ENCODE measurements at places on chromosomes 12 and 14.
A peak's percentile ranks its signal among the peaks of the same experiment; 100 is the strongest.

DNA sequence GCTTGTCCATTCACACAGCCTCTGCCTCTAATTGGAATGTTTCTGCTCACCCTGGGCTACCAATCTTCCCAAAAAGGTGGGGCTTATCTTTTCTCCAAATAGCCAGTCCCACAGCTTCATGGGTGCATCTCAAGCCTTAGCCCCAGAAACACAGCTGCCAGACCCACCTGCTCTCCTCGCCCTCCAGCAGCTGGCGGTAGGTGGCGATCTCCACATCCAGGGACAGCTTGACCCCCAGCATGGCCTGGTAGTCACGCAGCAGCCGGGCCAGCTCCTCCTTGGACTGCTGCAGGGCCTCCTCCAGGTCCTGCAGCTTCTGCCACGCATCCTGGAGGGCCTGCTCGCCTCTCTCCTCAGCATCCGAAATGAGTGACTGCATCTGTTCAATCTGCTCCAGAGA lies 11.1 kb downstream of the KRT77 start:
- DNase-seq, result no peak

DNA sequence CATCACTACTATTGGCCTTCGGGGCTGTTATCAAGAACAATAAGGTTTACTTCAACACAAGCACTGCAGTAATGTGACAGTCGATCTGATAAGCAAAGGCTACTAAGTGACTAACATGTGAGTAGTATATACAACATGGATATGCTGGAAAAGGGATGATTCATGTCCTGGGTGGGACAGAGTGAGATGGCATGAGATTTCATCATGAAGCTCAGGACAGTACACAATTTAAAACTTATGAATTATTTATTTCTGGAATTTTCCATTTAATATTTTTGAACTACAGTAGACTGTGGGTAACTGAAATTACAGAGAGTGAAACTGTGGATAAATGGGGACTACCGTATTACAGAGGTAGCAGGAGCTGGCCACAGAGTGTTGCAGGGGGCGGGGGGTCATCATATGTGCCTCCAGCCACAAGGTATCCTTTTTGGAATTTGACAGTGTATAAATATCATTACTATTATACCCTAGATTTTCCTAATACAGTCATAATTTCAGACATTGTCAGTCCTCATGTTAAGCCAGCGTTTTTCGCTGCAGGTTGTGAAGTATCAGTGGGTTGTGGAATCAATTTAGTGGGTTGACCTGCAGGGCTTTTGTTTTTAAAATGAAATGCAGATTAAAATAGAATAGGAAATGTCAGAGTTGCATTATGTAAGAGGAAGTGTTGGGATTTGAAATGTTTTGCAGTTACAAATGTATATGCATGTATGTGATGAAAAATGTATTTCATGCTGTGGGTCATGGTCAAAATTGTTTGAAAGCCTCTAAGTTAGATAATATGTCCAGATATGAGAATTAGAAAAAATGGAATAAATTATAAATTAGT lies 148.0 kb upstream of the NUDT4 start:
- DNase-seq, result no peak

GRCh38 chr14:88218119-88218915 lies 104.8 kb downstream of the KCNK10 start:
- no peak for DNase-seq

DNA sequence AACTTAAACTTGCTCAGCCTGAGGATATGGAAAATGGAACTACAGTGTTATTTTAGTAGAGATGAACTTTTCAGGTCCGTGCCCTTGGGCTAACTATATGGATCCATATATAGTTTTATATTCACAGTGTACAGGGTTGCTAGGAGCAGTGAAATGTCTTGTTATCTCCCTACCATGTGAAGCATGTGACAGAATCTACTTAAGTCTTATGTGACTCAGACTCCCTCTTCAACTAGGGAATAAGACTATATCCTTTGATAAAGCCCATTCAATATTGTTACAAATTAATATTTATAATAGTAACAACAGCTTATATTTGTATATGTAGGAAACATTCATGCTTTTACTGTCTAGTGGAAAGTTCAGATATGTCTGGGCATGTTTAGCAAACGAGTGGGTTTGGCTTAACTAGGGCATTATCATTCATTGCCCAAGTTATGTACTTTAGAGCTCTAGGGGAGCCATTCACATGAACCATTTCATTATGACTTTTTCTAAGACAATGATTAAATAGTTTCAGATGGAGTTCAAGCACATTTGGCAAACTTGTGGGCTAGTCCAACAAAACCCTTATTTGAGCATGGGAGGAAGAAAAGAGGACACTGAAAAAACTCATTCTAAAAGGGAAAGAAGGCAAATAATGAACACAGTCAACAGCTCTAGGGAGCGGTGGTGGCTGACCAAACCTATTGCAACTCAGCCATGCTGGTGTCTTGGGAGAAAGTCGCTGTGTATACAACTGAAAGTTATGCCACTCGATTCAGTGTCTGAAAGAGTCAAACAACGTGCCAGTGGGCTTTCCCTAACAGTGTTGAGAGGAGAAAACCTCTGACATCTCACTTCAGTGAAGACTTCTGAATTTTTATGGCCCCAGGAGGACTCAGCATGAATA lies 305.9 kb upstream of the G2E3 start:
- no peak for DNase-seq

GRCh38 chr12:104683831-104684503 lies 227.2 kb downstream of the CHST11 start:
- no peak for DNase-seq

DNA sequence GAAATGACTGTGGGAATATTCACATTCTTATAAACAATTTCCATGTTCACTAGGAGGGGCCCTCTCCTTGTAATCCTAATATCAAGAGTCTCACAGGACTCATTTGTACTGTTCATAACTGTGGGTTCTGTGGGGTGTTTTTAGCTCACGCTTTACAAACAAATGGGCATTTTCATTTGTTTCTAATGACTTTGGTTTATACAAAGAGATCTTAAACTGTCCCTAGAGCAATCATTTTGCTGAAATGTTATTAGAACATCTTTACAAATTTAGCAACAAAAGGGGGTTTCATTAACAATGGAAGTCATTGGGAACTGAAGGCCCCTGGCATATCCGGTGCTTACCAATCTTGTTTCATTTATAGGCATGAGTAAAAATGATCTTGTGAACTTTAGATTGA lies 370.5 kb downstream of the TRHDE start:
- DNase-seq, result no peak

DNA sequence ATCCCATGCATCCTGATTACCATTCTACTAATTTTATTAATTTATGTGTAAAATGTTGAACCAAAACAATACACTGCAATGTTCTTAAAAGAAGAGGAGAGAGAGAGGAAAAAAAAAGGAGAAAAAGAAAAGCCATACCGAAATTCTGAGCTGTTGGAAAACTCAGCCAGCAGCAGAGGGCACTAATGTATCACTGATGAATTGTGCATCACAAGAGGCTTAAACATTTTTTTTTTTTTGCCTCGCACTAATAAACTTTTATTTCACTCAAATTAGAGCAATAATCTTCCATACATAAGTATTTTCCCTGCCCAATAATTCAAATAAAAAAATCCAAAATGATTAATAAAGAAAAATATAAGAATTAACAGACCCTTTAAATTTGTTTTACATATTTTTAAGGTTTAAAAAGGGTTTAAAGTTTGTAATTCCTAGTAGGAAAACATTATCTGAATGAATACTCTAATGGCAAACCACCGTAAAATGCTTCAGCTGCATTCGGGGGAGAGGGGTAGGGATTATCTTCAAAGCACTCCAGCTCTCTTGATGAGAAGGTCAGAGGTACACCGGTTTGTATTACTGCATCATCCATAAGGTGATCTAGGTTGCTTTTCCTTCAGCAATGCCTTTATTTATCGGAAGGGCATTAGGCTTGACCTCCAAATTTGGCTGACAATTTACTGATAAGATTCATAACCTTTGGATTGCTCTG lies 41.9 kb downstream of the ATP23 start:
- no peak for DNase-seq

DNA sequence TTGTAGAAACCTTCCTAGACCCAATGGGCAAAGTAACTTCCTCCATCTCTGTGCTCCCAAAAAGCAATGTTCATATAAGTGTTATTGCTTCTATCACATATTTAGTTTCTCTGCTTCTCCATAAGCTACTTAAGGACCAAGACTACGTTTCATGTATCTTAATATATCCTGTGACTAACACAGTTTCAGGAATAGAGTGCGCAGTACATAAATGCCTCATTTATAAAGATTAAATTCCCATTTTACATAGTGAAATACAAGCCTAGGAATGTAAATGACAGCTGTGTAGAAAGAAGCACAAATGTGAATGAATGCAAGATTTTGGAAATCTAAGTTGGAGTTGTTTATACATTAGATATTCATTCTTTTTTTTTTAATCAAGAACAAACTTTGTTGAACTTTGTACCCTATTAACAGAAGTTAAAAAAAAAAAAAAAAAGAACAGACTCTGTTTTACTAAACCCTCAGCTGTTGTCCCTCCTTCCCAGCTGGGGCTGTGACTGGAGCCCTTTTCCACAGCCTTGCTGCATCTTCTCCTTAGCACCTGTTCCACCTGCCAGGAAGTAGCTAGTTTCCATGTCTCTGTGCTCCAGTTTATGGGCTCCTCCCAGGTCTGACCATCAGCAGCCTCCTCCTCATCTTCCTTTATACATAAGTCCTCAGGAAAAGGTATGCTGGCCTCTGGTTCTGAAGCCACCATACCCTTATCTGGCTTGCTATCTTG lies 7.0 kb upstream of the METTL17 start:
- no peak for DNase-seq

DNA sequence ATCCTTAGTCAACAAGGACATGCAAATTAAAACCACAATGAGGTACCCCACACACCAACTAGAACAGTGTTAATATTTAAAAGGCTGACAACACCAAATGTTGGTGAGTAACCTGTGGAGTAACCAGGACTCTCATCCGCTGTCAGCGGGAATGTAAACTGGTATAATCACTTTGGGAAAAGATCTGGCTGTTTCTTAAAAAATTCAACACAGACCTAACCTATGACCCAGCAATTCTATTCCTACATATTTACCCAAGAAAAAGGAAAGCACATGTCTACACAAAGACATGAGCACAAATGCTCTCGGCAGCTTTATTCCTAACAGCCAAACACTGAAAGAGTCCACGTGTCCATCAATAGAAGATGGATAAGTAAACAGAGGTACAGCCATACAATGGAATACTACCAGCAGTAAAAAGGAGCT lies 26.6 kb downstream of the NRDE2 start:
- no peak for DNase-seq

GRCh38 chr12:9951026-9951675 lies 19.0 kb upstream of the CLEC2A start:
- peak; percentile 10 for DNase-seq

GRCh38 chr12:75705749-75706711 lies 194.6 kb upstream of the KRR1 start:
- no peak for DNase-seq

- DNase-seq, result no peak
Observed at GRCh38 chr14:76186308-76187027, 34.7 kb downstream of the GPATCH2L start.

DNA sequence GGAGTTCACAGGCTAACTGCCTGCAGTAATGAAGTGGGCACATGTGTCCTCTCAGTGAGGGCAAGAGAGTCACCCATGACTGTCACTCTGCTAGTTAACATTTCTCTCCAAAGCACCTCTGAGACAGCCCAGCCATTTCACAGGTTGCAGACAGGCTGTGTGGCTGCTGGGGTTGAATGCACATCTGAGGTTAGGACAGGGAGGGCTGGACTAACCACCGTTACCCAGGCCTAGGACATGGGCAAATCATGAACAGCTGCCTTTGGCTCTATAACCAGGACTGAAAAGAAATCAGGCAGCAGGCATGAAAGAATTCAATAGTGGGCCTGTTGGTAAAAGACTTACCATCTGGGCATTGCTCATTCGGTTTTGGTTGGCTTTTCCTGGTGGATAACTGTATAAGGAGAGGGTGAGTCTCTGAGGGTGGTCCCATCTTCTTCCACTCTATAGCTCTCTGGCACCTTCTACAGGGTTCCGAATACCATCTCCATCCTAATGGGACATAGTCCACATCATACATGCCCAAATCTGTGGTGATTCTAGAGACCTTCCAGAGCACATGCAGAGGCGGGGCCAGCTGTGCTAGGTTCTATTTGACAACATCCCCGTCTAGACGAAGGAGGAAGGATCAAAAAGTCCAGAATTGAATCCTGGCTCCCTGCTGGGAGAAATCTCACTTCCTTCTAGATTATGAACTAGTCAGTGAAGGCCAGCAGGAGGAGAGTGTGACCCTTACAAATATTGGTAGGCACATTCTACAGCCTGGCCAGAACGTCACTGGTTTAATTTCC lies 10.8 kb downstream of the CRACR2A start:
- DNase-seq, result no peak

DNA sequence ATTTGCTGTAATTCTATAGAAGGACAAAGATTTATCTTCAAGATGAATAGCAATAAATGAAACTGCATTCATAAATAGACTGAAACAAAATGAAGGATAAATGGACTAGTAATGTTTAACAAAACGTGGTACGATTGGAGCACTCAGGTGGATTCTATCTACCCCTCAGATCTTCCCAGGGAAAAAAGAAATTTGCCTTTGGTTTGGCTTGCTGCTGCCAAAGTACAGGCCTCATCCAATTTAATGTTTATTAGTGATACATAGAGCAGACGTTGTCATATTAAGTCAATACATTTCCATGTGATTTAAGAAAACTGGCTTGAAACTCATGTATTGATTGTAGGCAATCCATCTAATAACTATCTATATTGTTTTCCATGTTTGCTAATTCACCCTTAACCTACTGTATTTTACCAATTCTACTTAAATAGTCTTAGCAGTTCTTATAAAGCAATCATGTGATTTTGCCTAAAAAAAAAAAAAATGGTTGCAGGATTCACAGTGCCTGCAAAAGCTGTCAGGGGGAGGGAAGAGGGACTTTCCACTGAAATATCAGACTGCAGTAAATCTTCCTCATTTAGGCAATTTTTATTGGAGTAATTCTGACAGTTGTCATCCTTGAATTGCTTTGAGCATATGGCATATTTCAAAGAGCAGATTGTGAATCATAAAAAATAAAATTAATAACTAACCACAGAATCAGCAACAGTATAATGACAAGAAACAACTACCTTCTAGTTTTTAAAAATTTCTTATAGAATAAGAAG lies 242.2 kb upstream of the NPAS3 start:
- DNase-seq, result no peak

DNA sequence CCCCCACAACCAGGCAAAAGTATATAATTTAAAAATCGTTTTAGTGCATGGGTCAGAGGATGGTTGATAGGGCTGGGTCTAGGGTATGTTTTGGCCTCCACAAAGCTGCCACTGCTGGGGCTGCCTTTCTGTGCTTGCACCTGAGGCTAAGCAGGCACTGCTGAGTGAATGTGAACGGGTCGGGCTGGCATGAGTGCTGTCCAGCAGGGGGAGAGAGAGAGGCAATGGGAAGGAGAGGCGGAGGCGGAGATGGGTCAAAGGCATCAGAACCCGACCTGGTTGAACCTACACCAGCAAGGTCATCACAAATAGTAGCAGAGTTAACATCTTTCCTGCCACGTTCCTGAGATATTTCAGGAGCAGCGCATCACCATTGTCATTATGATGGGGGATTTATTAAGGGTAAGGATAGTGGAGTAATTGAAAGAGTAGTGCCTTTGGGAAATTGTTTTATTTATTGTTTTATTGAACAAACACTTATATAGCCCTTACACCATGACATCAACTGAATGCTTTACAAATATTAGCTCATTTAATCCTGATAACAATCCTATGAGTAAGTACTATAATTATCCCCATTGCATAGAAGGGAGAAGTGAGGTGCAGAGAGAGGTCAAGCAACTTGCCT lies 5.8 kb upstream of the NRXN3 start:
- DNase-seq, result no peak

GRCh38 chr14:103121121-103121845 lies 2.0 kb upstream of the TNFAIP2 start:
- no peak for DNase-seq
